ENCODE measurements at places on chromosomes 4 and X. TPM values are rescaled to one million over a fixed set of nuclear protein-coding genes. Genes with fewer than 3 reads are reported as not detected.
A peak's percentile ranks its signal among the peaks of the same experiment; 100 is the strongest.

Gene IGBP1
- 64.1 TPM for total RNA-seq

Gene CFP
- 45.1 TPM for total RNA-seq

Gene GAGE13
- total RNA-seq: not detected

Gene IL21
- total RNA-seq: 0.69 TPM

Gene OTUD6A
- not detected for total RNA-seq

Gene CYLC1
- not detected for total RNA-seq

Gene ELMOD2
- total RNA-seq: 17.4 TPM

Gene KCND1
- 2.9 TPM for total RNA-seq

Gene PDCL2
- not detected for total RNA-seq

GRCh38 chr4:84673475-84674240 is 90.7 kb downstream of the CDS1 start:
- H3K36me3 ChIP-seq: no peaks in the 10 kb centered on the region
- no peaks in the 10 kb centered on the region for H3K4me1 ChIP-seq
- H3K4me3 ChIP-seq: no peak overlapping the region
- H3K27me3 ChIP-seq: no peaks in the 10 kb centered on the region

- H3K36me3 ChIP-seq: no peaks in the 10 kb centered on the region
- no peak for DNase-seq
Observed at GRCh38 chr4:80803337-80803736, 227.2 kb upstream of the BMP3 start.

- no peak overlapping the region for H3K4me3 ChIP-seq
- H3K36me3 ChIP-seq: no peaks in the 10 kb centered on the region
- DNase-seq: no peak
- H3K27me3 ChIP-seq: no peaks in the 10 kb centered on the region
- no peaks in the 10 kb centered on the region for H3K4me1 ChIP-seq
Observed at GRCh38 chrX:36849407-36849806, 158.8 kb upstream of the FAM47C start.

DNA sequence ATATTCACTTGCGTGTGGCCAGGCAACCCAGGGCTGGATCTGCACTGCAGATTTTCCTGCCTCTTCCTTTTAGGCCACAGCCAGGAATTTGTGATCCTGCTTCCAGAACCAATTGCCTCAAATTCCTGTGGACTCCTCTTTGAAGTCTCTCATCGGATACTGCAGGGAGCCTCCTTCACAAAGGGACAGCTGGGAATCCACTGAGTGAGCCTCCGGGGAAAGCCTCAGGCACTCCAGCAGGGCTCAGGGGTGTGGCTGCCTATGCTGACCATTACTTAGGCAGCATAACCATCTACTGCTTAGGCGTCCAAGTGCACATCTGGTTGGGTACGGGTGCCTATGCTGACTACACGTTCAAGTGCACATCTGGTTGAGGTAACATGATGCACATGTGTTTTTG is 321.5 kb downstream of the NLGN4X start:
- no peak overlapping the region for H3K27ac ChIP-seq
- no peaks in the 10 kb centered on the region for H3K36me3 ChIP-seq
- no peaks in the 10 kb centered on the region for H3K4me1 ChIP-seq
- H3K4me3 ChIP-seq: no peak overlapping the region

- no peaks in the 10 kb centered on the region for H3K27me3 ChIP-seq
- no peak overlapping the region for H3K4me3 ChIP-seq
- peaks cover 13% of the 10 kb centered on the region for H3K36me3 ChIP-seq
- H3K4me1 ChIP-seq: no peaks in the 10 kb centered on the region
Observed at GRCh38 chrX:14920196-14920595, 47.0 kb downstream of the MOSPD2 start.

DNA sequence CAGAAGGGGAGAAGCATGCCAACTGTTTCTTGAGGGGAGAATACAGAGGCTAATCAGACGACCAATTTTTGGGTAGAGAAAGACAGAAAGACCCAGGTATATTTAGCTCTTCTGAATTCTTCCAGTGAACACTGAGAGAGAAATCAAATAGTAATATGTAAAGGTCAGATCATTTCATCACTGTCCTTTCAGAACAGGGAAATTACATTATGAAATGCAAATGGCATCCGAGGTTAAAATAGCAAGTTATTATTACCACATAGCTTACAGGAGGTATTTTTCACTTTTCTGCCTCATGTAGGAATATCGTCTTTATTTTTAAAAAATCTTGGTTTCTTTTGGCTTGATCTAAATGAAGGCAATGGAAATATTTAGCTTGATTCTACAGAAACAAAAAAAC is 18.0 kb downstream of the GABRB1 start:
- H3K27ac ChIP-seq: no peak overlapping the region
- peaks cover 10% of the 10 kb centered on the region for H3K27me3 ChIP-seq
- no peaks in the 10 kb centered on the region for H3K36me3 ChIP-seq
- H3K4me1 ChIP-seq: no peaks in the 10 kb centered on the region
- DNase-seq: no peak
- no peak overlapping the region for H3K4me3 ChIP-seq

DNA sequence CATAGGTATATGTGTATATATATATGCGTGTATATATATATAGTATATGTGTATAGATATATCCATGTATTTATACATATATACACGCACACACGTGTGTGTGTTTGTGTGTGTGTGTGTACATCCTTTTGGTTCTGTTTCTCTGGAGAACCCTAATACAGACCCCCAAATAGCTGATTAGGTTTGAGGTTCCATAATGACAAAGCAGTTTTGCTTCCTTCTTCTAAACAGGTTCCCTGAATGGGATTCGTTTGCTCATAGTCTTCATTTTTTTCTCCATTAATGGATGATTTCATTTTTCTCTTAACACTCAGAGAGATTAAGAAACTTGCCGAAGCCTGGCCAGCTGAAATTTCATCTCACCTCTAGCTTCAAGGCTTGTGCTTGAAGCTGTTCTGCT is 234.0 kb upstream of the BCOR start:
- H3K4me3 ChIP-seq: no peak overlapping the region
- H3K27ac ChIP-seq: no peak overlapping the region
- H3K36me3 ChIP-seq: peaks cover 2% of the 10 kb centered on the region
- peaks cover 5% of the 10 kb centered on the region for H3K4me1 ChIP-seq

- no peak overlapping the region for H3K4me3 ChIP-seq
- DNase-seq: no peak
- no peaks in the 10 kb centered on the region for H3K4me1 ChIP-seq
- H3K27ac ChIP-seq: no peak overlapping the region
Observed at GRCh38 chrX:130778773-130779172, 124.2 kb downstream of the ENOX2 start.

DNA sequence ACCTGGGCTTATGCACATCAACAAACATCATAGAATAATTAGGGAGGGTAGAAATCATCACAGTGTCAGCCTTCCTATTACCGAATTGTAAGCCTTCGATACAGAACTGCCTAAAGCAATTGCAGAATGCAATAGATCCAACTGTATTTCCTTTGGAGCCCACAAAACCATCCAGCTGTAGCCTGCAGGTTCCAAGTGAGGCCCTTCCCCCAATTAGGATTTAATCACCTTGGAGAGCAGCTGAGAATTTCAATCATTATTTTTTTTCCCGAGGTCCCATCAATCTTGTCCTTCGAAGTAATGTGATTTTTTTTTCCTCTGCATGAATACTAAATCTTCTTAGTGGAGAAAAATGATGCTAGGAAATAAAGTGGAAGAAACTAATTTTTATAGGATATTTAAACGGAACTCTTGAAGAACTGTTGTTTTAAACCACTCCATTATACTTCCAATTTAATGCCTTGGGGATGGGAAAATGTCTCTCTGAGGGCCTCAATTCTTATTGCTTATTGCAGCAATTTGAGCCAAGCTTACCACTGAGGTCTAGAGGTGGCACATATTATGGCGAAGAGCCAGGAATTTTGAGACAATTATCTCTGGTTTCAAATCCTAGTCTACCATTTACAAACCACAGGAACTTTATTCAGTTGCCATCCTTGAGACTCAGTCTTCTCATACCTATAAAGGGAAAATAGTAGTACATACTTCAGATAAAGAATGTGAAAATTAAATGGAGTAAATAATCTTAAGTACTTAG is 953.4 kb upstream of the IGFBP7 start:
- H3K4me3 ChIP-seq: no peak overlapping the region
- H3K4me1 ChIP-seq: no peaks in the 10 kb centered on the region
- no peaks in the 10 kb centered on the region for H3K36me3 ChIP-seq
- DNase-seq: no peak
- H3K27ac ChIP-seq: no peak overlapping the region
- no peaks in the 10 kb centered on the region for H3K27me3 ChIP-seq

DNA sequence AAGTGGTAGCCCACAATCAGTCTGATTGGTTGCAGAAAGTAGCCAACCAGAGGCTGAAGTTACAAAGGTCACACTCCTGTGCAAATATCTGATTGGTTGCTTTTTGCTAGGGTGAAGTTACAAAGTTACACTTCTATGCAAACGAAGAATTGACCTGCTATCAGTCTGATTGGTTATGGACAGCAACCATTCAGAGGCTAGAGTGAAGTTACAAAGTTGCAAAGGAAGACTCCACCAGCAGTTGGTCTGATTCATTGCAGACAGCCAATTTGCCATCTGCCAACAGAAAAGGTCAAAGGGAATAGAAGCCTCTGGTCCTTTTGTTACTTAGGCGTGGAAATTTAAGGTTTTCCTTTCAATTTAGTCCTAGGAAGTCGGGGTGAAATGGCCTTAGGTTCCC is 377.7 kb downstream of the PRDM5 start:
- H3K27me3 ChIP-seq: no peaks in the 10 kb centered on the region
- H3K4me1 ChIP-seq: no peaks in the 10 kb centered on the region
- H3K27ac ChIP-seq: no peak overlapping the region
- no peak for DNase-seq
- H3K4me3 ChIP-seq: no peak overlapping the region

GRCh38 chr4:156949373-156949814 is 22.2 kb downstream of the PDGFC start:
- no peaks in the 10 kb centered on the region for H3K36me3 ChIP-seq
- H3K27ac ChIP-seq: no peak overlapping the region
- no peak for DNase-seq
- no peaks in the 10 kb centered on the region for H3K4me1 ChIP-seq

GRCh38 chrX:39205467-39205866 is 404.2 kb downstream of the MID1IP1 start:
- H3K27me3 ChIP-seq: no peaks in the 10 kb centered on the region
- peaks cover 29% of the 10 kb centered on the region for H3K4me1 ChIP-seq
- no peak overlapping the region for H3K27ac ChIP-seq
- no peak overlapping the region for H3K4me3 ChIP-seq
- no peaks in the 10 kb centered on the region for H3K36me3 ChIP-seq

DNA sequence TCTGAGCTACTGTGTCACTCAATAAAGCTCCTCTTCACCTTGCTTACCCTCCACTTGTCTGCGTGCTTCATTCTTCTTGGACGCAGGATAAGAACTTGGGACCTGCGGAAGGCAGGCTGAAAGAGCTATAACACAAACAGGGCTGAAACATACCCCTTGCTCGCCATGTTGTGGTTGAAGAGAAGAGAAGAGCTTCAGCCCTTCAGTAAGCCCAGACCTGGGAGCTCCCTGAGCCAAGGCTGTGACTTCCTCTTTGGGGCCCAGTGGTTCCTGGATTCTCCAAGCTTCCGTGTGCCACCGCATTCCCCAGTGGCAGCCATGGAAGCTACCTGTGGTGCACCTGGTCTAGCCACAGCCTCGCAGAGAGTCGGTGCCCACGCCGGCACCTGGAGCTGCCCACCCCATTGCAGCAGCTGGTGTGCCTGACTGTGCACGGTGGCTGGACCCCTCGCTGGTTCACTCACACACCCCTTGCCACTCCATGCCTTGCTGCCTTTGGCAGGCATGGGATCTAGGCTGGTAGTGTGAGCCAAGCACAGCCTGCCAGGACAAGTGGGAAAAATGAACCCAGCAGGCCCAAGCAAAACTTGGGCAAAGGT is 160.6 kb downstream of the EVC2 start:
- no peak for DNase-seq
- no peaks in the 10 kb centered on the region for H3K36me3 ChIP-seq
- no peaks in the 10 kb centered on the region for H3K4me1 ChIP-seq
- H3K27ac ChIP-seq: no peak overlapping the region
- no peaks in the 10 kb centered on the region for H3K27me3 ChIP-seq

- no peak overlapping the region for H3K27ac ChIP-seq
- peaks cover 3% of the 10 kb centered on the region for H3K36me3 ChIP-seq
- H3K4me1 ChIP-seq: peaks cover 4% of the 10 kb centered on the region
- no peak for DNase-seq
Observed at GRCh38 chrX:149473092-149473491, 32.0 kb downstream of the IDS start.

- no peak overlapping the region for H3K4me3 ChIP-seq
- H3K4me1 ChIP-seq: no peaks in the 10 kb centered on the region
- H3K36me3 ChIP-seq: no peaks in the 10 kb centered on the region
- DNase-seq: no peak
- H3K27me3 ChIP-seq: no peaks in the 10 kb centered on the region
Observed at GRCh38 chr4:65120287-65120686, 550.0 kb downstream of the EPHA5 start.

GRCh38 chr4:84499624-84499982 is 511 bp upstream of the NKX6-1 start:
- H3K4me1 ChIP-seq: peaks cover 9% of the 10 kb centered on the region
- H3K27ac ChIP-seq: no peak overlapping the region
- H3K36me3 ChIP-seq: peaks cover 5% of the 10 kb centered on the region
- peaks cover 88% of the 10 kb centered on the region for H3K27me3 ChIP-seq

DNA sequence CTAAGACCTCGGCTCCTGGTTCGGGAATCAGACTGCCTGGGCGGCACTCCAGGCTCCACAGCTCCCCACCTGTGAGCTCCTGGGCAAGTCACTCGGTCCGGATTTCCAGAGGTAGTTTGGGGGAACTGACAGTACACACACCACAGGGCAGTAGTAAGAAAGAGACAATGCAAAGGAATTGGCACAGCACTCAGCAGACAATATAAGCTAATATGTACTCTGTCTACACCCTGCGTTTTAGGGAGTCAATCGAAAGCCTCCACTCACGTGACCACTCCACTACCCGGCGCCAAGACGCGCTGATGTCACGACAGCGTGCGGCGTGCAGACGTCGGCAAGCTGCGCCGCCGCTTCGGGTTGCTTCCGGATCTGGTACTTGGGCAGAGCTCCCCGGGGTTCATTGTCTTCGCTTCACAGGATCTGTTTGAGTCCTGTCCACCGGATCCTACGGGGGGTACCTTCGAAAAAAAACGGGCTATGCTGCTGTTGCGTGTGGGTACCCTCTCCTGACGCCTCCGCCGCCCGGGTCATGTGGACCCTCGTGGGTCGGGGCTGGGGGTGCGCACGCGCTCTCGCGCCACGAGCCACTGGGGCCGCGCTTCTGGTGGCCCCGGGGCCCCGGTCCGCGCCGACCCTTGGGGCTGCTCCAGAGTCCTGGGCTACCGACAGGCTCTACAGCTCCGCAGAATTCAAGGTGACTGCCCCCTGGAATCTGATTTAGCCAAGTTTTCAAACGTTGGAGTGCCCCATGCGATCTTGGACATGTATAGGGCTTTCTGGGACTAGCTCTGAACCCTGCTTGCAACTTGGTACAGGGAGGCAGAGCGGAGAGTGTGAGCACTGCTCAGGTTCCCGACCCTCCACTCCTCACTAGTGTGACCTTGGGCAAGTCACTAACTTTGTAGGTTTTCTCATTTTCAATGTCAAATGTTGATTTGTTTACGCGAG is at the start of gene GUF1:
Gene GUF1 (plus strand): TSS at position 327 of the 948 bp plus-strand sequence. CDS start 203 bp downstream, at position 530.
- peak within 1 kb of the TSS; percentile 97 for H3K4me3 ChIP-seq
- H3K27ac ChIP-seq: peak within 1 kb of the TSS; percentile 99
- H3K36me3 ChIP-seq: peaks cover 11% of the 10 kb centered on the region
- peak; percentile 91 for DNase-seq
- H3K27me3 ChIP-seq: no peaks in the 10 kb centered on the region
- peaks cover 36% of the 10 kb centered on the region for H3K4me1 ChIP-seq

GRCh38 chr4:10005632-10006031 is 15.7 kb downstream of the SLC2A9 start:
- peaks cover 45% of the 10 kb centered on the region for H3K4me1 ChIP-seq

- no peak overlapping the region for H3K4me3 ChIP-seq
- DNase-seq: no peak
- no peaks in the 10 kb centered on the region for H3K27me3 ChIP-seq
- H3K36me3 ChIP-seq: no peaks in the 10 kb centered on the region
- no peaks in the 10 kb centered on the region for H3K4me1 ChIP-seq
- no peak overlapping the region for H3K27ac ChIP-seq
Observed at GRCh38 chrX:47272013-47272408, 39.2 kb downstream of the USP11 start.

Data from activated CD4-positive, alpha-beta T cell treated with anti-CD3 and anti-CD28 coated beads, Interleukin-2, amount 10 ng/mL, durations not matched to agents 7 days and 5 days (primary cell).